ENCODE measurements at places on chromosomes 4 and X.

DNA sequence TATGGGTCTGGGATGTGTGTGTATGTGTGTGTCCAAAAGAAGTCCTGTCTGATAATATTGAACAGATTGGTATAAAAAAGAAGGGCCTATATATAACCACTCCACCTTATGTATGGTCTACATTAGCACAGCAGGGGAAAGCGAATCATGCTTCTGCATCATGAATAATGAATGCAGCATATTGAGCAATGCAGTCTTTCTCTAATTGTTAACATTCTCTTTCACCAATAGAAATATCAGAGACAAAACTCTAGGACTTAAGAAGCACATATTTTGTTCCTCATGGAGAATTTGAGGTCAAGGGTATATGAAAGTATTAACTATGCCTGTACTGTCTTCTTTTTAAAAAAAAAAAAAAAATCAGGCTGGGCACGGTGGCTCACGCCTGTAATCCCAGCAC, 264.3 kb upstream of the NOCT start:
- no peak for DNase-seq

GRCh38 chr4:7539659-7540058, 104.9 kb upstream of the PSAPL1 start:
- no peak for DNase-seq

GRCh38 chr4:27861802-27862201, 1001.2 kb downstream of the STIM2 start:
- DNase-seq: no peak

- no peak for DNase-seq
Observed at GRCh38 chr4:92996533-92996932, 692.8 kb downstream of the GRID2 start.

- no peak for DNase-seq
Observed at GRCh38 chr4:73892966-73893365, 23.8 kb downstream of the CXCL1 start.

DNA sequence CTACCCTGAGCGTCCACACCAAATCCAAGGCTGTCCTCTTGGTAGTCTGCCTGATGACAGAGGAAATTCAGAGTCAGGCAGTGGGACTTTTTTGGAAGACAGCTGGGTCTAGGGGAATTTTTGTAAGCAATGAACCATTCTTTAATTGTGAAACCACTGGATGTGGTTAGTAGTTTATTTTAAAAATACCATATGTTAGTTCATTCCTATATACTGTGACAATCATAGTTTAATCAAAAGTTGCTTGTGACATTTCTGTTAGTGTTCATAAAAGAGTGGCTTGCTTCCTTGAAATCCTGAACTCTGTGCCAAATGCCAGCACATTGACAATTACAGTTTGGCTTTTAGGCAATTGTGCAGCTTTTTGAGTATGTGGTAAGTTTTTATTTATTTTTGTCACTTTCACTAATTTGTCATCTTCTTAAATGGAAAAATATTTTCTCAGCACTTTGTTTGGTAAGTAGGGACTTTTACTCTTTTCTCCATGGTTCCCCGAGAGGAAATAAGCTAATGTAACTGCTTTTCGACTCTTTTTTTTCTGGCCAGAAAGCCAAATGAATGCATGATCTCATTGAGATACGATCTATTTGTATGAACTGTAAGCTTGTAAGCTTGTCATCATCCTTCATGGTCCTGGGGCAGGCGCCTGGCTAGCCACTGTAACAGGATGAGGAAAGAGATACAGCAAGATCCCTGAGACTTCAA, 72.6 kb upstream of the SLC4A4 start:
- no peak for DNase-seq

- DNase-seq: no peak
Observed at GRCh38 chr4:51830156-51830720, 12.7 kb upstream of the DCUN1D4 start.

All from right forelimb (tissue), 1 donor.